ENCODE measurements at places on chromosomes 7 and 10.
A peak's percentile ranks its signal among the peaks of the same experiment; 100 is the strongest.

DNA sequence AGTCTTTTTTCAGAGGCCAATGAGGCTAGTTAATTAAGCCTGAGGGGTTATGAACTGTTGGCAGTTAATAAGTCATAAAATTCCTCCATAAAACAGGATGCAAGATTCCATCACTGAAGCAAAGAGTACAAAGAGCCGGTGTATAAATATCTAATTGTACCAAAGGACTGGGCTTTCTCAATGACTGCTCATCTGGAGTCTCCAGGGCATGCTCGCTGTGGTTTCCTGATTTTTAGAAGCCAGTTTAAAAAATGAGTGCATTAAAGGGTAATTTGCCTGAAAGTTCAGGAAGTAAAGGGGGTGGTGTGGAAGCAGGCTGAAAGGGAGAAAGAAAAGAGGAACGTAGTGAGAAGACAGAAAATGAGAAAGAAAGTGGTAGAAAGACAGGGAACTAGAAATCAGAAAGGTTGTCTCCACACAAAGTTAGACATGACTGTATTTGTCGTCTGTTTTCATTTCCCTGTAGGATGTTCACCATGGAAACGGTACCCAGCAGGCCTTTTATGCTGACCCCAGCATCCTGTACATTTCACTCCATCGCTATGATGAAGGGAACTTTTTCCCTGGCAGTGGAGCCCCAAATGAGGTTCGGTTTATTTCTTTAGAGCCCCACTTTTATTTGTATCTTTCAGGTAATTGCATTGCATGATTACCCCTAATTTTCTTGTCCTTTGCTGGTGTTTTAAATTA, 282.3 kb downstream of the TWIST1 start:
- H3K4me1 ChIP-seq = peaks cover 7% of the 10 kb centered on the region
- no peak overlapping the region for H3K27ac ChIP-seq
- H3K4me3 ChIP-seq = no peak overlapping the region
- no peak for DNase-seq
- no peaks in the 10 kb centered on the region for H3K27me3 ChIP-seq
- H3K36me3 ChIP-seq = no peaks in the 10 kb centered on the region

GRCh38 chr10:101161494-101162299, 30.6 kb downstream of the TLX1 start:
- peaks cover 5% of the 10 kb centered on the region for H3K4me1 ChIP-seq
- H3K36me3 ChIP-seq = no peaks in the 10 kb centered on the region
- no peak overlapping the region for H3K27ac ChIP-seq

- H3K27me3 ChIP-seq = peaks cover 61% of the 10 kb centered on the region
- H3K4me3 ChIP-seq = no peak overlapping the region
- H3K36me3 ChIP-seq = no peaks in the 10 kb centered on the region
- peak overlapping the region; percentile 79 for H3K27ac ChIP-seq
- no peak for DNase-seq
- H3K4me1 ChIP-seq = peaks cover 79% of the 10 kb centered on the region
Observed at GRCh38 chr7:25852939-25853271, 299.1 kb upstream of the NFE2L3 start.

DNA sequence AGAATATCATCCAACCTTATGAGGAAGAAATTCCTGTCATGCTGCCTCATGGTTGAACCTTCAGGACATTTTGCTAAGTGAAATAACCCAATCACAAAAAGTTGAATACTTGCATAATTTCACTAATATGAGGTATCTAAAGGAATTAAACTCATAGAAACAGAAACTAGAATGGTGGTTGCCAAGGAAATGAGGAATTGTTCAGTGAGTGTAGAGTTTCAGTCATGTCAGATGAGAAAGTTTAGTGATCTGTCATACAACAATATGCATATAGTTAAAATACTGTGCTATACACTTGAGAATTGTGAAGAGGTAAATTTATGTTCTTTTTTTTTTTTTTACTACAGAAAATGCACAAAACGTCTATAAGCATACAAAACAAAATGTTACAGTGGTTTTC, 60.7 kb downstream of the R3HCC1L start:
- H3K27me3 ChIP-seq = no peaks in the 10 kb centered on the region
- no peak overlapping the region for H3K4me3 ChIP-seq
- H3K27ac ChIP-seq = no peak overlapping the region
- DNase-seq = no peak

DNA sequence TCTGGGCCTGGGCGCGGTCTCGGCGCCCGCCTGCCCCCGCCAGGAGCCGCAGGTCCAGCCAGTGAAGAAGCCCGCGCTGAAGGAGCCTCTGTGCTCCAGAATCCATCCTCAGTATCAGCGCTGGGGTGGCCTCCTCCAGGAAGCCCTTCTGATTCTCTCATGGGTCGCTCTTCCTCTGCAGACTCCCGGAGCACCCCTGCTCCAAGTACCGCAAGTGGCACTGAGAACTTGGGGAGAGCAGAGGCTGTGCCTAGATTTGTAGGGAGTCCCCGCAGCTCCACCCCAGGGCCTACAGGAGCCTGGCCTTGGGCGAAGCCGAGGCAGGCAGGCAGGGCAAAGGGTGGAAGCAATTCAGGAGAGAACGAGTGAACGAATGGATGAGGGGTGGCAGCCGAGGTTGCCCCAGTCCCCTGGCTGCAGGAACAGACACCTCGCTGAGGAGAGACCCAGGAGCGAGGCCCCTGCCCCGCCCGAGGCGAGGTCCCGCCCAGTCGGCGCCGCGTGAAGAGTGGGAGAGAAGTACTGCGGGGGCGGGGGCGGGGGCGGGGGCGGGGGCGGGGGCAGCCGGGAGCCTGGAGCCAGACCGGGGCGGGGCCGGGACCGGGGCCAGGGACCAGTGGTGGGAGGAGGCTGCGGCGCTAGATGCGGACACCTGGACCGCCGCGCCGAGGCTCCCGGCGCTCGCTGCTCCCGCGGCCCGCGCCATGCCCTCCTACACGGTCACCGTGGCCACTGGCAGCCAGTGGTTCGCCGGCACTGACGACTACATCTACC, at the start of gene ALOX5:
Gene ALOX5, plus strand, starts transcription at position 641 of the 774 bp plus-strand sequence. Its CDS starts 64 bp downstream, at position 705.
- H3K27ac ChIP-seq = peak within 1 kb of the TSS; percentile 11
- H3K27me3 ChIP-seq = no peaks in the 10 kb centered on the region
- DNase-seq = no peak
- H3K4me3 ChIP-seq = peak within 1 kb of the TSS; percentile 54
- H3K36me3 ChIP-seq = no peaks in the 10 kb centered on the region

- H3K27ac ChIP-seq = no peak overlapping the region
- no peak for DNase-seq
- no peaks in the 10 kb centered on the region for H3K4me1 ChIP-seq
- peaks cover 15% of the 10 kb centered on the region for H3K27me3 ChIP-seq
Observed at GRCh38 chr10:11446864-11447263, 164.6 kb downstream of the USP6NL start.

GRCh38 chr10:49526619-49527018, 12.3 kb downstream of the ERCC6 start:
- peaks cover 92% of the 10 kb centered on the region for H3K36me3 ChIP-seq
- no peak for DNase-seq
- H3K27ac ChIP-seq = no peak overlapping the region
- no peak overlapping the region for H3K4me3 ChIP-seq
- H3K4me1 ChIP-seq = no peaks in the 10 kb centered on the region

GRCh38 chr10:128151031-128151430, 24.8 kb upstream of the MKI67 start:
- H3K27ac ChIP-seq = no peak overlapping the region
- peaks cover 6% of the 10 kb centered on the region for H3K4me1 ChIP-seq
- peaks cover 5% of the 10 kb centered on the region for H3K27me3 ChIP-seq
- no peaks in the 10 kb centered on the region for H3K36me3 ChIP-seq
- H3K4me3 ChIP-seq = no peak overlapping the region

- no peak overlapping the region for H3K4me3 ChIP-seq
- no peak for DNase-seq
- peaks cover 66% of the 10 kb centered on the region for H3K4me1 ChIP-seq
- no peak overlapping the region for H3K27ac ChIP-seq
- no peaks in the 10 kb centered on the region for H3K27me3 ChIP-seq
Observed at GRCh38 chr10:63518690-63519288, 2.4 kb upstream of the REEP3 start.

- H3K36me3 ChIP-seq = no peaks in the 10 kb centered on the region
- no peak overlapping the region for H3K27ac ChIP-seq
- H3K27me3 ChIP-seq = no peaks in the 10 kb centered on the region
- DNase-seq = no peak
Observed at GRCh38 chr10:125214283-125214570, 53.9 kb upstream of the CTBP2 start.

- no peaks in the 10 kb centered on the region for H3K4me1 ChIP-seq
- peaks cover 62% of the 10 kb centered on the region for H3K36me3 ChIP-seq
- no peaks in the 10 kb centered on the region for H3K27me3 ChIP-seq
- no peak overlapping the region for H3K27ac ChIP-seq
Observed at GRCh38 chr10:124997306-124997705, 55.4 kb downstream of the ZRANB1 start.

GRCh38 chr7:106111655-106112117, 426 bp downstream of the SYPL1 start:
- H3K27ac ChIP-seq = peak overlapping the region; percentile 95
- no peaks in the 10 kb centered on the region for H3K27me3 ChIP-seq
- DNase-seq = peak; percentile 87
- peak overlapping the region; percentile 62 for H3K4me3 ChIP-seq

GRCh38 chr10:70191972-70192305, 21.6 kb upstream of the SAR1A start:
- H3K4me3 ChIP-seq = no peak overlapping the region
- H3K4me1 ChIP-seq = no peaks in the 10 kb centered on the region
- no peaks in the 10 kb centered on the region for H3K27me3 ChIP-seq
- peak overlapping the region; percentile 16 for H3K27ac ChIP-seq
- H3K36me3 ChIP-seq = no peaks in the 10 kb centered on the region

DNA sequence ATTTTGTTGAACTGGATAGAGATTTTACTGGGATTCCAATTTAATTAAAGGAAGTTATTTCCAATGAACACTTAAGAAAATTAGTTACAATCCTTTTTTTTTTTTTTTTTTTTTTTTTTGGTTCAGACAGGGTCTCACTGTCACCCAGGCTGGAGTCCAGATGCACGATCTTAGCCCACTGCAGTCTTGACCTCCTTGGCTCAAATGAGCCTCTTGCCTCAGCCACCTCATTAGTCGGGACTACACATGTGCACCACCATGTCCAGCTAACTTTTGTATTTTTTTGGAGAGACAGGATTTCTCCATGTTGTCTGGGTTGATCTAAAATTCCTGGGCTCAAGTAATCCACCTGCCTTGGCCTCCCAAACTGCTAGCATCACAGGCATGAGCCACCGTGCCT, 2.5 kb upstream of the ARL5B start:
- H3K4me1 ChIP-seq = peaks cover 23% of the 10 kb centered on the region
- H3K36me3 ChIP-seq = no peaks in the 10 kb centered on the region
- H3K27me3 ChIP-seq = no peaks in the 10 kb centered on the region
- H3K27ac ChIP-seq = no peak overlapping the region
- DNase-seq = no peak
- no peak overlapping the region for H3K4me3 ChIP-seq

GRCh38 chr10:70558871-70559810, 43.4 kb downstream of the PRF1 start:
- DNase-seq = peak; percentile 76
- no peak overlapping the region for H3K27ac ChIP-seq
- H3K27me3 ChIP-seq = no peaks in the 10 kb centered on the region
- H3K4me1 ChIP-seq = peaks cover 14% of the 10 kb centered on the region

DNA sequence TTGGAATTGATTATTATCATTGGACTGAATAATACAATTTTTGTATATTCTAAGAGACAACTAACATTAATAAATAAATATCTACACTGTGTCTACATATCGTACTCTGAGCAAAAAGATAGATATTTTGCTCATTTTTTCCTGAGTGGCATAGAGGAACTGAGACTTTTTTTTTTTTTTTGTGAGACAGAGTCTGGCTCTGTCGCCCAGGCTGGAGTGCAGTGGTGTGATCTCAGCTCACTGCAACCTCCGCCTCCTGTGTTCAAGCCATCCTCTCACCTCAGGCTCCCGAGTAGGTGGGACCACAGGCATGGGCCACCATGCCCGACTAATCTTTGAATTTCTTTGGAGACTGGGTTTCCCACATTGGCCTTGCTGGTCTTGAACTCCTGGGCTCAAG, 14.0 kb downstream of the KMT2E start:
- H3K4me3 ChIP-seq = no peak overlapping the region
- no peak for DNase-seq
- peaks cover 64% of the 10 kb centered on the region for H3K4me1 ChIP-seq
- H3K27me3 ChIP-seq = no peaks in the 10 kb centered on the region

DNA sequence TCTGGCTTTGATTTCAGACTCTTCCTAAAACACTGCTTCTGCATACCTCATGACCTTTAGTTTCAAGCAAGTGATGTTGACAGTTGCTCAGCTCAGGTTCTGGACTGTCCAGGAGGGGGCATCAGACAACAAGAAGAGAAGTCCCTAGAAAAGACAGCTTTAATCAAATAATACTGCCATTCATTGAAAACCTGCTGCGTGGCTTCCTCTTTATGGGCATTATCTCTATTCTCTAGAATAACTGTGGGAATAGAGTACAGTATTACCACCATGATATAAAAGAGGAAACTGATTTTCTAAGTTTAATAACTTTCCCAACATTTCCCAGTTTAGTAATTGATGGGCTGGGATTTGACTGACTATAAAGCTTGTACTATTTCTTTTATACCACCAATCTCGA, 170.4 kb downstream of the SNX13 start:
- no peak overlapping the region for H3K27ac ChIP-seq
- H3K36me3 ChIP-seq = no peaks in the 10 kb centered on the region
- no peak for DNase-seq
- no peak overlapping the region for H3K4me3 ChIP-seq

GRCh38 chr7:159062569-159062968, 82.1 kb downstream of the VIPR2 start:
- H3K4me1 ChIP-seq = peaks cover 3% of the 10 kb centered on the region
- H3K27ac ChIP-seq = no peak overlapping the region
- no peak for DNase-seq

GRCh38 chr7:158470336-158470735, 117.3 kb downstream of the PTPRN2 start:
- no peaks in the 10 kb centered on the region for H3K36me3 ChIP-seq
- H3K27me3 ChIP-seq = no peaks in the 10 kb centered on the region
- no peak overlapping the region for H3K4me3 ChIP-seq
- no peak overlapping the region for H3K27ac ChIP-seq
- peaks cover 25% of the 10 kb centered on the region for H3K4me1 ChIP-seq
- peak; percentile 85 for DNase-seq

- no peaks in the 10 kb centered on the region for H3K27me3 ChIP-seq
- no peak overlapping the region for H3K27ac ChIP-seq
- no peaks in the 10 kb centered on the region for H3K4me1 ChIP-seq
- H3K36me3 ChIP-seq = no peaks in the 10 kb centered on the region
- H3K4me3 ChIP-seq = no peak overlapping the region
Observed at GRCh38 chr10:126687121-126687606, 16.7 kb upstream of the C10orf90 start.

DNA sequence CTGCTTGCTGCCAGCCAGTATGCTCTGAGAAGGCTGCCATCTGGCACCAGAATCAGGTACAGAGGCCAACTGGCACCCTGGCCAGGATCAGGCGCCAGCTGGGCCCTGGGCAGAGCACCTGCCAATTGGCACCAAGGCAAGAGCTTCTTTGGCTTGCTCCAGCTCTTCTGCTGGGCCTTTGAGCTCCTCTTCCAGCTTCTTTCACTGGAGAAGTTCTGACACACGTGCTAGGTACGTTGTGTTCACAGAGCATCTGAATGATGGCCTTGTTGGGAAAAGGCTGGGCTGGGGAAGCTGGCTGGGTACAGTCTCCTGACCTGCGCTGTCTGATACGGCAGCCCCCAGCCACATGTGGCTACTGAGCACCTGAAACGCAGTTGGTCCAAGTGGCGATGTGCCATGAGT, 31.7 kb upstream of the OPALIN start:
- H3K4me1 ChIP-seq = peaks cover 31% of the 10 kb centered on the region
- peak; percentile 96 for DNase-seq
- H3K36me3 ChIP-seq = no peaks in the 10 kb centered on the region
- no peak overlapping the region for H3K4me3 ChIP-seq
- no peak overlapping the region for H3K27ac ChIP-seq

Measured in sigmoid colon (tissue), 7 donors.